ENCODE measurements at places on chromosomes 2 and 18.
A peak's percentile ranks its signal among the peaks of the same experiment; 100 is the strongest.

GRCh38 chr2:240812721-240813120, 7.3 kb downstream of the KIF1A start:
- DNase-seq: no peak

GRCh38 chr2:191170773-191171172, 20.0 kb upstream of the STAT4 start:
- DNase-seq: no peak

DNA sequence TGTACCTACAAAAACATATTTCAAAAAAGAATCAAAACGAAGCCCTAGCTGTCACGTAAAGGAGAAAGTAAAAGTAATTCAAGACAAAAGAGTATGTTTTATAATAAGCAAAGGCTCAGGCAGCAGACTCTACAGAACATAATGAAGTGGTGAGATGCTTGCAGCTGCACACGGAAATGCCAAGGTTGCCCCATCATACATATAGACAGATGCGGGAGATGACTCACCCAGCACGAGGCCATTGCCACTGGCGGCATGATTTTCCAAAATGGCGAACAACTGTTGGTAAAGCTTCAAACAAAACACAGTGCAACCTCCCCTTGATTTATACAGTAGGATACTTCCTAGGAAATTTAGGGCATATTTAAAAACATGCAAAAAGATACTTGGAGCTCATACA, 26.0 kb upstream of the C1QL2 start:
- no peak for DNase-seq

- peak; percentile 77 for DNase-seq
These were observed 419.9 kb downstream of the TGIF1 start for GRCh38 chr18:3869848-3870247.

DNA sequence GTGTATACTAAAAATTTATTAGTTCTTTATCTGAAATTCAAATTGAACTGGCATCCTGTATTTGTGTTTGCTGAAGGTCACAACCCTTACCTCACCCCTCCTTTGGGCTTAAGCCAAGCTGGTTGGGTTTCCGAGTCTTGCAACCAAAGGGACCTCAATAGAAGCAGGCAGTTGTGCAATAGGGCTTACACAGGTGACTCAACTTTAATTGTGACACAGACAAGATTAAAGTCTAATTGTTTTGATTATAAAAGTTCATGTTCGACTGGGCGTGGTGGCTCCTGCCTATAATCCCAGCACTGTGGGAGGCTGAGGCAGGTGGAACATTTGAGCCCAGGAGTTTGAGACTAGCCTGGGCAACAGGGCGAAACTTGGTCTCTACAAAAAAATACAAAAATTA, 71.5 kb downstream of the RAB31 start:
- no peak for DNase-seq

DNA sequence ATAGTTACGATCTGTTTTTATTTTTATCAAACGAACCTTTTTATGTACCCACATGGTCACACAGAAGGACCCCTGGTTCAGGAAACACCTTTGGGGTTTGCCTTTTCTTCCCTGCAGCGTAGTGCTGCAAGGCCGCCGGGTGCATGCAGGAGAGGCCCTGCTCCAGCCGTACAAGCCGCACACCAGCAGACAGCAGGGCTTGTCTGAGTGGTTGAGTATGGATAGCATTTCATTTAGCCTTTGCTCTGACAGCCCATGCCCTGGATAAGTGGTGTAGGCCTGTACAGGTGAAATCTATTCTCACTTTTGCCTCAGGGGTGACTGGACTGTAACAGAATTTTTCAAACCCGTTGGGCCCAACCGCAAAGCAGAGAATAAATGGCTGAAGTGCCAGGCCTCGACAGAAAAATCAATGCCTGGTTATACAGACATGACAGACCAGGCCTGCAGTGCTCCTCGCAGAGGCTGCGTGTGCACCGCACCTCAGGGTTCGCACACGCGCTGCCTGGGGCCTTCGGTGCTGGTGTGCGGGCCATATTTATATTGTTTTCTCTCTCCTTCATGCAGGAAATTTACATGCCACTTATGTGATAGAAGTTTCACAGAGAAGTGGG, 279.1 kb downstream of the ZNF407 start:
- peak; percentile 35 for DNase-seq

DNA sequence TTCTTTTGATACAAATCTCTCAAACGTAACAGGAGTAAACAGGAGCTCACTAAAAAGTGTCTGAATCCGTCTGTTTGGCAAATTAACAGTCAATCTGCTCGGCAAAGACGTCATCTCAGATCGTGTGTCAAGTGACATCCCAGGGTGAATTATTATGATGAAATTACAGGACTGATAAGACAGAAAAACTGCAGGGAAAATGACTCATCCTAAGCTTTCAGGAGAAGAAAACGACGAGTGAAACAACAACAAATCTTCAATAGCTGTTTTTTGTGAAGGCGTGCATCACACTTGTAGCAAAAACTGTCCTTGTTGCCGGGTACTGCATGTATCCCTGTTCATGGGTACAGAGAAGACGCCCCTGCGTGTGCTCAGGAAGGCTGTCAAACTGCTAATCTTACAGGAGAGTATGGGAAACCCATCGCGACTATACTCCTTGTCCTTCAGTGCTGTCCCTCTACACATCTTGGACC, 24.9 kb downstream of the EPB41L3 start:
- DNase-seq: peak; percentile 55

DNA sequence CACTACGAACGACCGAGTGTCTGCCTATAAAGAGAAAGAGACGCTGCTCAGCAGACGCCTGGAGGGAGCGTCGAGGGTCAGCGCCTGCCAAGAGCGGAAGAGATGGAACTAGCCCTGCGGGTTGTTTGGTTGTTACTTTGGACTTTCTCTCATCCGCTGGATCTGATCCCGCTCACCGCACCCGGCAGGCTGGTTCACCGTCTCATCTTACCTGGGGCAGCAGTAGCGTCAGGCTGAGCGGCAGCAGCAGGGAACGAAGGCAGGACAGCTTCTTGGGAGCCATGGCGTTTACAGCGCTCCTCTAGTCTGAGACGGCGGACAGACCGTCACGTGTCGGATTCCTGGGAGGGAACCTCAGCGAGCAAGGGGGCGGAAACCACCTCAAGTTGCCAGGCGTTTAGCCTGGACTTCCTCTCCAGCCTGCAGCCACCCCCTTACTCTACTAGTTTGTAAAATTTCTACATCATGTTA, 1.9 kb downstream of the GLB1L start:
- DNase-seq: no peak

- no peak for DNase-seq
These were observed 58.9 kb upstream of the SLC1A4 start for GRCh38 chr2:64930258-64930671.

GRCh38 chr2:236793023-236794011, 223.7 kb downstream of the ACKR3 start:
- DNase-seq: no peak

DNA sequence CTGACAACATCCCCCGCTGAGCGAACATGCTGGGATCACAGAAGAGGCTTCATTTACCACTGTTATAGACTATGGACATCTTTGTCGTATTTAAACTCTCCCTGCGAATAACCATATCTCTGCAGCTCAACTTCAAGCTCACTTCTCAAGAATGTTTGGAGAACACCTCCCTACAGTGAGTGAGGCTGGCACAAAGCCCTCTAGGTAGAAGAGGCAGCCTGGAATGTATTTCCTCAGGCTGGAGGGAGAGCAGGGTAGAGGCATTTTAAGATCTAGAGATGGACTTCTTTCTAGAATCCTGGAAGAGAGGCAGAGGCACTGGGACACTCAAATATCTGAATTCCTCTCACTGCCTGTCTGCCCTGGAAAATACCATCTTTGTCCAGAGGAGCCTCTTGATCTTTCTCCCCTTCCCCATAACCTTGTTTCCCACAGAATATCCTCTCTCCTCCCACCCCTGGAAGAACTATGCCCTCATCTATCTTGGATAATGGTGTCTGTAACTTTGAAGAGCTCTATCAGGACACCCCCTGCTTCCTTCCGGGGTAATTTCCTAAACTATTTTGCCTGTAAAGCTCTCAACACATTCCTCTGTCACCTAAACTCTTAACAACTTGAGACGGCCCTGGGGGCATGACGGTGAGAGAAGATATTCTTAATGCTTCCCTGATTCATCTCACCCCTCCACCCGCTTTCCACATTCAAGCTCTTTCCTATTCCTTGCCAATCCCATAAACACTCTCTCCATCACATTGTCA, 2.4 kb upstream of the ANTXR1 start:
- no peak for DNase-seq

- no peak for DNase-seq
These were observed 58.9 kb downstream of the KCNF1 start for GRCh38 chr2:10970666-10971065.

DNA sequence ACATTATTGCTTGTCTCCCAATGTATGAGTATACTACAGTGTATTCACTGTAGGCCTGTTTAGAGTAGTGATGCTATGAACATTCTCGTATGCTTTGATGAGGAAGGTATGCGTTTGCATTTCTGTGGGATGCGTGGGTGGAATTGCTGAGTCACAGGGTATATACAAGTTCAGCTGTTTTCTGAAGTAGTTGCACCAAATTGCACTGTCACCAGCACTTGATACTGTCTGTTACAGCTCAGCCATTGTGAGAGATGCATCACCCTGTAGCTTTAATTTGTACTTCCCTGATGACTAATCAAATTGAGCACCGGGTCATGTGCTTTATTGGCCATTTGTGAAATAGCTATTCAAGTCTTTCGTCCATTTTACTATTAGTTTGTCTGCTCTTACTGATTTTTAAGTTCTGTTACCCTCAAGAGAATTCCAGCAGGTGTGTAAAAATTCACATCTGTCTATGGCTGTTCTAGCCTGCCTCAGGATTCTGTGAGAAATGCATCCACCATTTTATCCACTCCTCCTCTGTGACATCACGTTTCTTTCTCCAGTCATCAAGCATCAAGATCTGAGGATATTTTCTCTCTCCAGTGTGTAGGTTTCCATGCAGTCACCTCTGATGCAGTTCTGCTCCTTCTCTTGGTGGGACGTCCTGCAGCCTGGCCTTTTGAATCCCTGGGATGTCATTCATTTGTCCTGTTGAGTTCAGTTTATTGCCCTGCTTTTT, 72.5 kb downstream of the DGKD start:
- DNase-seq: no peak

- no peak for DNase-seq
These were observed 42.9 kb upstream of the SNTG2 start for GRCh38 chr2:907706-908105.

DNA sequence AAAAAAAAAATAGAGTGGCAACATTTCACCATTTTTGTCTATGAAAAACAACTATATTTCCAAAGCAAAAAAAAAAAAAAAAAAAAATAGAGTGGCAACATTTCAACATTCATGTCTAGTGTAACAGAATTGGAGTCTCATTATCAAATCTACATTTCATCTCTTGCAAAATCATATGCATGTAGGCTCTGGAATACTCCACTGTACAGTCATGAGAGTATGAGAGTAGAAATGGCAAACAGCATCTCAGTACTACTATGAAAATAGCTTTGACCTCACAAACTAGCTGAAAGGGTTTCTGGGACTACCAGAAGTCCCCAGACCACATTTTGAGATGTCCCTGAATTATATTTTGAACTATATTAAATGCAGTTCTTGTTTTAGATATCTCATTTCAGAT, 82.8 kb downstream of the SMAD2 start:
- DNase-seq: no peak

GRCh38 chr2:21268197-21268877, 144.6 kb downstream of the TDRD15 start:
- no peak for DNase-seq

DNA sequence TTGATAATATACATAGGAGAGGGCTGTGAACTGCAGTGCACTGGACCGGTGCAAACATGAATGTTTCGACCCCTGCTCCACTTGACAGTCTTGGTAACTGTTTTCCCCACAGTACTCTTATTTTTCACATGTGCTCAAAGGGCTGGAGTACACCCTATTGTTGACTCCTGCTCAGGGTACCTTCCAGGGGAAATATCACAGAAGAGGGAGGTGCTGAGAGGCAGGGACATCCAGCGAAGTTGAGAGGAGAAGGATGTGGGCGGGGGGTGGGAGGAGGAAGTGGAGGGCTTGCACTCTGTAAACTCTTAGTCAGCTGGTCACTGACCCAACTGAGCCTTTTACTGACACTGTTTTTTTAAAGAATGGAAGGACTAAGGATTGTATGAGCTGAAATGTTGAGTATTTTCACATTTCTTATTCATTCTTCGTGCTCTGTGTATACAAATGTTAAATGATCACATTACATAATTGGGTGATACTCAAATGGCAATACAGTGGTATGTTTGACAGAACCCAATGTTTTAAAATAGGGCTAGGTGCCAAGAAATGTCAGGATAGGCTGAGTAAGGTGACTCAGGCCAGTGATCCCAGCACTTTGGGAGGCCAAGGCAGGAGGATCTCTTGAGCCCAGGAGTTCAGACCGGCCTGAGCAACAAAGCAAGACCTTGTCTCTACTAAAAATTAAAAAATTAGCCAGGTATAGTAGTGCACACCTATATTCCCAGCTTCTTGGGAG, 10.0 kb downstream of the INPP4A start:
- DNase-seq: no peak

GRCh38 chr18:6776188-6776587, 46.7 kb downstream of the ARHGAP28 start:
- DNase-seq: no peak

- peak; percentile 79 for DNase-seq
These were observed at the start of gene FKBP1B for GRCh38 chr2:24049485-24050021. Gene FKBP1B (plus strand): TSS chr2:24049741. CDS start chr2:24049850, 109 bp downstream.

DNA sequence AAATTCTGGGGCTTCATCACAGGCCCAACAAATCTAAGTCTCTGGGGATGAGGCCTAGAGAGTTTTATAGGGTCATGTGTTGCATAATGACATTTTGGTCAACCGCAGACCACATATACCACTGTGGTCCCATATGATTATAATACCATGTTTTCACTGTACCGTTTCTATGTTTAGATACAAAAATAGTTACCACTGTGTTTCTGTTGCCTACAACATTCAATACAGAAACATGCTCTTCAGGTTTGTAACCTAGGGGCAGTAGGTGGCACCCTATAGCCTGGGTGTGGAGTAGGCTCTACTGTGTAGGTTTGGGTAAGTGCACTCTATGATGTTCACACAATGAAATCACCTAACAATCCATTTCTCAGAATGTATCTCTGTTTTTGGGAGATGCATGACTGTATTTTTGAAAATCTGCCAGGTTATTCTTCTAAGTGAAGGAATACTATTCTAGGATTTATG, 485.2 kb downstream of the PTPRM start:
- no peak for DNase-seq

DNA sequence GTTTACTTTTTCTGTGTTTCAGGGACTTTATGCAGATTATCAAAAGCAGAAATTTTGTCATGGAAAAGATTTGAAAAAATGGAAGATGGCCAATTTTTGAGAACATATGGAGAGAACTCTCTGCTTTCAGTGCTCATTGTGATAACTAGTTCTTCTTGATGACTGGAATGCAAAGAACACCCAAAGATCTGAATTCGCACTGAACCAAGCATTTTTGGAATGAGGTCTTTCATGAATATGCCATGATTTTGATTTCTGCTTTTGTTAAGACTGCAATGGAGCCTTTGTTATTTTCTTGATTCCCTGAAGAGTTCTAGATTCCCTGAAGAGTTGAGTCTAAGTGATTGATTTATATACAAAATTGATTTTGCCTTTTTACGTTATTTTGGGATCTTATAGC, 124.1 kb downstream of the FMNL2 start:
- DNase-seq: no peak
